OCI-LY7 (cell line): ENCODE measurements at places on chromosomes 5 and 9. TPM values are rescaled to one million over a fixed set of nuclear protein-coding genes. Genes with fewer than 3 reads are reported as not detected.

Gene CDC20B
- not detected in 2 replicates for total RNA-seq

Gene CCDC152
- not detected in 2 replicates for total RNA-seq

GRCh38 chr9:101758304-101758930 lies 20.0 kb upstream of the GRIN3A start:
- DNase-seq = no peak

DNA sequence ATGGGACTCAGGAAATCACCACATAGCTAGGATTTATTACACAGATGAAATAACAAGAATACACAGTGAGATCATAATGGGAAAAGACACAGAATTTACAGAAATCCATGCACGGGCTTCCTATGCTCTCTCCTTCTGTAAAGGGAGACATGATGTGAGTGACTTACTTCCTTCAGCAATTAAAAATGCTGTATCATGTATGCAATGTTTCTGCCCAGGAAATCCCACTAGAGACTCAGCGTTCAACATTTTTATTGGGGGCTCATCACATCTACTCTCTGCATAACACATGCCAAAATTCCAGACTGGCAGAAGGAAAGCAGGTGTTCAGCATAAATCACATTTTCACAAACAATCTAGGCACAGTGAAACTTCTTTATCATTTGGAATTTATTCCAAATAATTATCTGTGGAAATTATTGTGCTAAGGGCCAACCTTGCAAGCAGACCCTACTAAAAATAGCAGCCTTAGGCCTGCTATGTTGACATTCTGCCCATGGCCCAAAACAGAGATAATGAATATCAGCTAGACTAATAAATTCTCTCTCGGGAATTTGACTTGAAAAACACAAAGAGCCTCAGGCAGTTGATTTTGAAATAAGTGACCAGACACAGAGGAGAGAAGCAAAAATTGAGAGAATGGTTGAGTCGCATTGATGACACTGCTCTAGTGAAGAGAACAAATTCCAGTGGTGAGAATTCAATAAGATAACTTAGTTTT lies 31.4 kb upstream of the SELENOP start:
- DNase-seq = no peak

GRCh38 chr9:121587863-121588262 lies 63.6 kb upstream of the DAB2IP start:
- DNase-seq = no peak

Gene LHX3
- total RNA-seq = 0.15 TPM in 1 of 2 replicates, not detected in the other

- DNase-seq = no peak
Measured at GRCh38 chr5:59241552-59241951, 652.0 kb downstream of the PDE4D start.

Gene BTNL9
- total RNA-seq = 219 and 232 TPM in 2 replicates
